Suprapubic skin (tissue), 4 donors: ENCODE measurements at places on chromosomes 3 and 15. TPM values are rescaled to one million over a fixed set of nuclear protein-coding genes. Genes with fewer than 3 reads are reported as not detected.

DNA sequence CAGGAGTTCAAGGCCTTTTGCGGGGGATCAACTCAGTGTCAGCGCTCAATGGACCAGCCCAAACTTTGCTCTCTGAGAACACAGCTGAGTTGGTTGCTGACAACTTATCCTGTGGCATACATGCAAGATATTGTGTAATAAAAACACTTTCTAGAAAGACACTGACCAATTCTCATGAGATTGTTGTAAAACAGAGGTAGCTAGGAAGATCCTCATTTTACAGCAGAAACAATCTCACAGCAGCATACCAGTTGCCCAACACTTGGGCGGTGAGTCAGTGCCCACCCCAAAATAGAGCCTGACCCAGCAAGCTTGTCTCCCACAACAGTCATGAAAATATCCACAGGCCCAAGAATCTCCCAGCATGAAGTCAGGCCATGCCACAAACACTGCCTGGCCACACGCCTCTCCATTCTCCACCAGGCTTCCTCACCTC is 18.2 kb downstream of the KLHL6 start:
- no peak for DNase-seq

DNA sequence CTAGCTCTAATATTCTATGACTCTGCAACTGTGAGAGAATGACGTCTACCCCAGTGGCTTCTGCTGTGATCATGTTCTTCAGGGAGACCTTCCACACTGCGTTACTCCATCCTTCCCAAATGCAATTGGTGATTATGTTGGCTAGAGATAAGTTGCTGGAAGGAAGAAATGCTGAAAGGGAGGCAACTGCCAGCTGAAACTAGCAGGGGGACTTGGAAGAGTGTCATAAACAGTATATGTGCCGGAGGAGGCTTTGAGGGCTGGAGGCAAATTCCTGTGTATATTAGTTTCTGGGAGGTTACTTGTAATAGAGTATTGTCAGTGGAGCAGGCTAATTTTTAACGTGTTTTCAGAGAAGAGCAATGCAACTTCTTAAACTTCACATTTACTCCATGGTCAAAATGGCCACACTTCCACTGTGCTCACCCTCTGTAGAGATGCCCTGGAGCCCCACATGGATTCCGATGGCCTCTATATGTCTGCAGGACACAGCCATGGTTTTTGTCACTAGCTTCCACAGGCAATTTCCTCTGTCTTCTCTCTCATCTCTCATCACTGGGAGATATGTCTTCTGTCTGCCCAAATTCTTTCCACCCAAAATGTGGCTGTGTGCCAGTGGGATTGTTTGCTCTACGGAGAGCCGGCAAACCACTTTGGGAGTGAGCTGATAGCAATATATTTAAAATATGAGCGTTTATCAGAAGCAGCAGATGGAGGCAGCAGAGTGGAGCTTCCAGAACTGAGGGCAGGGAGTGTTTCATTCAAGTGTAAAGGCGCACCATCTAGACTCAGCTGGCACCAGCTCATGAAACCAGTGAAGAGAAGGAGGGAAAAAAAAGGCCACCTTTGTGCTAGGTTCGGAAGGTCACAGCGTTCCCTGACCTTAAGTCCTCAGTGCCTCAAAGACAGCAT is 13.3 kb upstream of the CD47 start:
- DNase-seq = no peak

DNA sequence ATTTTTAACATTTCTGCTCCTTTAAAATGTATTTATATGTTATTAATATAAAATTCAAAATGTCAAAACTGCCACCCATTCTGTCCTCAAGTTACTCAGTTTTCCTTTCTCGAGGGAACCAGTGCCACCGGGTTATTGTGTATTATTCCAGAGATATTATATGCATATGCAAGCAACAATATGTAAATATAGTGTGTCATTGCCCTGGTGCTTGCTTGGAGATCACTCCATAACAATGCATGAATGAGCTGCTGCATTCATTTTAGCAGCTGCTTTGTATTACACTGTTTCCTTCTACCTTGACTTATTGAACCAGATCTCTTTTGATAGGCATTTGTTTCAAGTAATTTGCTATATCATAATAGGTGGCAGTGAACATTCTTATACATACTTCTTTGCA is 509.1 kb downstream of the MCTP2 start:
- DNase-seq = no peak

- no peak for DNase-seq
These were observed 8.9 kb upstream of the ROPN1B start for GRCh38 chr3:125960066-125960424.

DNA sequence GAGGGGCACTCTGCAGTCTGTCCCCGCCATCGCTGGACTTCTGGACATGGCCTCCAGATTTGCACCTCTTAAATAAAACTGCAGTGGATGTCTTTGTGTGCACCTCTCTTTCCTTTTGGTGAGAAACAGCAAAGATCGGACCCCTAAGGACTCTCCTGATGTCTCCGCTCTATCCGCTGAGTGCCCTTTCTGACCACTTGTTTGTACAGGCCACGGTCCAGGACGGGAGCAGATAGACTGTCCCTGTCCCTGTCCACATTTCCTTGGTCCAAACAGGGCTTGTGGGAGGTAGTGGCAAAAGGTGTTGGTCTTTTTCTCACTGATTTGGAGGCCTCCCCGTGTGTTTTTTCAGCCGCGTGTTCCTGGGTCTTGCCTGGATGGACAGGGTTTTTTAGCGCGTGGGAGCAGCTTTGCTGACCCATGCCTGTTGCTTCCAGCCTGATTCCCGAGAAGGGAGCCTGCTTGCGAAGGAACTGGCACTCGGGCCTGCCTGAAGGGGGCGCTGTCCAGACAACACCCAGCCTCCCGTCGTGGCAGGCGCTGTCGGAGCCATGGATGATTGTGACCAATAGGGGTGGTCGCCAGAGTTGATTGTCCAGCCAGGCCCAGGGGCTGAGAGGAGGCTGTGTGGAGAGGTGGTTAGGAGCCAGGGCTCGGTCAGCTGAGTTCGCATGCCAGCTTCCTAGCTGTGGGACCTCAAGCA is 13.2 kb upstream of the STAB1 start:
- DNase-seq = no peak

DNA sequence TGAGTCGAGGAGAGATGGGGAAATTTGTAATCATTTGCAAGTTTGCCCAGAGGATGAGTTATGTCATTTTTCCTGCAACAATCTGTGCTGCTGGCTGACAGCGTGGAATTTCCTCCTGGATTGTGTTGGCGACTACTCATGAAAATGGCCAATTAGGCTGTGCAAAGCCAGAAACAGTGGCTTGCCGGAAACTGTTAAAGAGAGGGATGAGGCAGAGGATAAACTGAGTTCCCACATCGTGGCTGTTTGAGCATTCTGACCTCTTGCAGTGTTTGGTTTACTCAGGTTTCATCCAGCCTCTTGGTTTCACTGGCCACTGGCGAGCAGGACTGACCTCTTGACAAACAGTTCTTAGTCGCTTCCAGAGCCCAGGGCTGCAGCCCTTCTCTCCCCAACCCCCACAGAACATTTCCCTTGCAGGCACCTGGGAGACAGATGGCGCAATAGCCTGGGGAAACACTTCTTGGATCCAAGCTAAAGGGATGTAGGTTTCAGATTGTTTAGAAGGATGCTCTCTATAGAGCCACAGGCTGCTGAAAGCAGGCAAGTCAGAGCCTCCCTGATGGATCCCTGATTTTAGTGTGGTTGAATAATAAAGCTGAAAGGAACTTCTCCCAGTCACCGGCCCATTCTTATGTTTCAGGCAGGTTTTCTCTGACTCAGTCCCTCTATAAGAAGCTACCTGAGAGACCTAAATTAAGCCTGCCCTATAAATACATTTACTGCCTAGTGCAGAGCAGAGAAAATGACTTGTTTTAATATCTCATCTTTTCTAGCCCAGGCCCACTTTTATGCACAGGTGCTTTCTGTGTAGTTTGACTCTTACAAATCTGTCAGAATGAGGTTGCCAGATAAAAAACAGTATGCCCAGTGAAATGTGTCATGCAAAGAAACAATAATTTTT is 92.8 kb upstream of the UBE2E1 start:
- DNase-seq = no peak

GRCh38 chr3:79154865-79155264 is 612.9 kb downstream of the ROBO1 start:
- DNase-seq = no peak

DNA sequence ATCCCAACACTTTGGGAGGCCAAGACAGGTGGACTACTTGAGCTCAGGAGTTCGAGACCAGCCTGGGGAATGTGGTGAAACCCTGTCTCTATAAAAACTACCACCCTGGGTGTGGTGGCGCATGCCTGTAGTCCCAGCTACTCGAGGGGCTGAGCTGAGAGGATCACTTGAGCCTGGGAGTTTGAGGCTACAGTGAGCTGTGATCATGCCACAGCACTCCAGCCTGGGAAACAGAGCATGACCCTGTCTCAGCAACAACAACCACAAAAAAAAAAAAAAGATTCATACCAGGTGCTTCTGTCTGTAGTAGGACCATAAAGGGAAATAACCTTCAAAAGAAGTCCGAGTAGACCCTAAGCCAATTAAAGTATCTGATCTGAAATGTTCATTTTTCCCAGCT is 94.5 kb downstream of the SERPINI1 start:
- no peak for DNase-seq

GRCh38 chr15:98955961-98956723 is 51.5 kb downstream of the PGPEP1L start:
- no peak for DNase-seq

DNA sequence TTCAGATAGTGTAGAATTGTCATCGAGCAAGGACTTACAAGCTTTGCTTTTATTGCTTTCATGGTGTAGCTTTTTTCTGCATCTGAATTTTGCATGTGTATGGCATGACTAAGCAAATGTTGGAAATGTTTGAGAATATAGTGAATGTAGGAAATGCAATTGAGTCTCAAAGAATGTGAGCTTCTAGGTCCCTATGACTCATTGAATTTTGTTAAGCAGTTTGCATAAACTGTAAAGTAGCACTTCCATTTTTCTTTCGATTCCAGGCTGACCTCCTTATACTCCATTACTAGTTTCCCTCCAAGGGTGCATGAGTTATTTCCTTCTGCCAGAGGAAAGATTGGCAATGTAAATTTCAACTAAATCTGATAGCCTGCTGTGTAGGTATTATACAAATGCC is 619.2 kb downstream of the DIPK2A start:
- DNase-seq = no peak

GRCh38 chr15:29541309-29541708 is 271.7 kb upstream of the NSMCE3 start:
- no peak for DNase-seq

GRCh38 chr15:49815950-49816349 is 195.1 kb downstream of the DTWD1 start:
- no peak for DNase-seq

GRCh38 chr3:20406611-20407011 is 220.6 kb upstream of the SGO1 start:
- DNase-seq = no peak

DNA sequence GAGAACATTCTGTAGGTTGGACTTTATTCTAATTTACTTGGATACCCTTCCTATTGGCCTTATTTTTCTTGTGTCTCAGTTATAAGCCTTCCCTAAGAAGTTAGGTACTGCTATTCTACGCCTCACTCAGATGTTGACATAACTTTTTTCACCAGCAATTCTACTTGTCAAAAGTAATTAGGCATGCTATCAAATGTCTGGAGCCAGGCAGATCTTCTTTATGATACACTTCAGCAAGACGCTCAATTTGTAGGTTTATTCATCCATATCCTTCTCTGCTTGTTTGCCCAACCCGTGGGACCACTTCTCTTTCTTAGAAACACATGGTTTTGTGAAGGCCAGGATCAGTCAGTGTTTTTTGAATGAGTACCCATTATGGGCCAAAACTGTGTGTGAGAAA is 36.2 kb upstream of the COL8A1 start:
- no peak for DNase-seq

GRCh38 chr3:112635674-112636073 is 5.3 kb downstream of the CCDC80 start:
- DNase-seq = no peak

DNA sequence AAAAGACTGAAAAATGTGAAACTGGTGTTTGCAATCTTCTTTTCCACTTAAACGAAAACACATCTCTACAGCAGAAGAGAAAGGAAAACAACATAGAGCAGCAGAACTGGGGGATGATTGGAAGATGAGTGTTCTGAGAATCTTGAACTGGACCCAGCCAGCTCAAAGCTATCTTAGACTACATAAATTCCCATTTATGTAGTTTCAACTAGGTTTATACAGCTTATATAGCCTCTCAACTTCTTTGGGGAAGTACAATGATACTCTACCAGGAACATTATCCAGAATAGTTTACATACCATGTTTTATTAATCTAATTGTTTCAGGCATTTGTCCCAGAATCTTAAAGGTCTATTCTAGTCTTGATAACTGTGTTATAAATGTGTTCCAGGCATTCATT is 658.2 kb upstream of the LMCD1 start:
- no peak for DNase-seq

DNA sequence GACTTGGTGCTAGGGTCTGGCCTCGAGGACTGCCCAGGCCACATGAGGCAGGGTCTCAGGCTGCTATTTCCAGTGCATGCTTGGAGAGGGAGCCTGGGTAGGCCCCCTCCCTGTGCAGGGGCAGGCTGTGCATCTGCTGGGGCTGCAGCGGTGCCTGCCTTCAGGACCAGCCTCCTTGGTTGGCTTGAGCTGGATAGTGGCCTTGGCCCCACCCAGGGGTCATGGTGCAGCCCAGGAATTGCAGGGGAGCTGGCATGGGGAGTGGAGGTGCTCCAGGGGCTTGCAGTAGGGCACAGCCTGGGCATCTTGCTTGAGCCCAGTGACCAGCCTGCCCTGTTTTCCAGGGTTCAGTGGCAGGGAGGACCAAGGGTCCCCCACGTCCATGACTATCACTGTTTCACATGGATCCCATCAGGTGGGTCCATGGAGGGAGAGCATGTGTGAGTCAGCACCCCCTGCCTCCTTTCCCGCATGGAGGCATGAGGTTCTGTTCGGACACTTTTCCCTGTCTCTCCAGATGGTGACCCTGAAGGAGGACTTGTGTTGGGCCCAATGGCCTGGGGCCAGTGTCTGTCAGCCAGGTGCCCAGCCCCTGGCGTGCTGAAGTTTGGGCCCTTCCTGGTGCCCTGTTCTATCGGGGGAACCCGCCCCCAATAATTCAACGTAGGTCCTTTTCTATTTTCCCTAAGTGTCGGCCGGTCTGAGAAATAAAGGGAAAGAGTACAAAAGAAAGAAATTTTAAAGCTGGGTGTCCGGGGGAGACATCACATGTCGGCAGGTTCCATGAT is 218.6 kb downstream of the SNRPN start:
- no peak for DNase-seq

Gene SPINK8
- not detected for total RNA-seq

Gene CFAP92
- 0.29 TPM for total RNA-seq

Gene HRH1
- 11.3 TPM for total RNA-seq

Gene C2CD4A
- total RNA-seq = 0.62 TPM

Gene ROPN1
- total RNA-seq = 1.8 TPM

Gene OR5K2
- total RNA-seq = not detected

Gene CCNB2
- total RNA-seq = 8.6 TPM

Gene ATG3
- 56.3 TPM for total RNA-seq

Gene NMNAT3
- 25.3 TPM for total RNA-seq
